ENCODE measurements at places on chromosomes 1 and 21.

- DNase-seq = no peak
Observed at GRCh38 chr1:28278763-28279162, 19.4 kb downstream of the SESN2 start.

- DNase-seq = peak; percentile 97
Observed at GRCh38 chr1:36450270-36450918, at the start of gene OSCP1. OSCP1 (minus strand) TSS chr1:36450451; CDS start chr1:36450369, 82 bp downstream.

DNA sequence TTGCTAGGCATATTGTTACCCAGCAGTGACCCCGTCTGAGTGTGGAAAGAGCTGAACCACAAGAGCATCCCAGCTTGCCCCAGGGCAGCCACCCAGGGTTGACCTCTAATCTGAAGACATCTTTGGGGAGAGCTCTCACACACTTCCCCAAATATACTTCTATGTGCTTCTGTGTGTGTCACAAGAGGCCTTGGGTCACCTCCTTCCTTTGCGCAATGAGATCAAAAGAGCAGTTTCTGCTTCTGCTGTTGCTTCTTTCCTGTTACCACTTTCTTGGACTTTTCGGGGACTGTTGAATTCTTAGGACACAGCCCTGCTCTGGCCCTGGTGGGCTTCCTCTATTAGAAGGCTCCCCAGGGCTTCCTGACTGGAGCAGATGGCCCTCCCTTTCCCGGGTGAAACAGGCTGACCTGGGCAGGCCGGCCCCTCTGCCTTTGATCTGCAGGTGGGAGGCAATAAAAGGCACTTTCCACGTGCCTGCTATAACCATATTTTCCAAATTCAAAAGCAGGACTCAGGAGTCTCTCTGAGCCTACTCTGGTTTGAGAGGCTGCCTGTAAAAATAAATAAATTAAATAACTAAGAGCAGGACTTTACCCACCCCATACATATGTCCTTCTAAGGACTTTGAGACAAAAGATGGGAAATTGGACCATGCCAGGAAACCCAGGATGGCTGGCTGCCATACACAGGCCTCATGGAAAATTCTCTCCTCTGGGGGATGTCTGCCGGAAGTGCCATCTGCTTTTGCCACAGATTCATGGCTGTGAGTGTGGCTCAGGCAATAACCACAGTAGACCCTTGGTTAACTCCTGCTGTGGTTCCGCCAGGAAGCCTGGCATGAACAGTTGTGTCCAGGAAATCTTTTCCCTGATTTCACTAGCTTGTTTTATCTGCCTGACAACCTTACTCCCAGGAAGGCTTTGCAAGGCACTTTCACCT, 28.3 kb upstream of the RCSD1 start:
- no peak for DNase-seq

- DNase-seq = peak; percentile 8
Observed at GRCh38 chr1:200180821-200181220, 153.3 kb downstream of the NR5A2 start.

GRCh38 chr1:183842795-183843144, 37.9 kb downstream of the RGL1 start:
- DNase-seq = no peak

DNA sequence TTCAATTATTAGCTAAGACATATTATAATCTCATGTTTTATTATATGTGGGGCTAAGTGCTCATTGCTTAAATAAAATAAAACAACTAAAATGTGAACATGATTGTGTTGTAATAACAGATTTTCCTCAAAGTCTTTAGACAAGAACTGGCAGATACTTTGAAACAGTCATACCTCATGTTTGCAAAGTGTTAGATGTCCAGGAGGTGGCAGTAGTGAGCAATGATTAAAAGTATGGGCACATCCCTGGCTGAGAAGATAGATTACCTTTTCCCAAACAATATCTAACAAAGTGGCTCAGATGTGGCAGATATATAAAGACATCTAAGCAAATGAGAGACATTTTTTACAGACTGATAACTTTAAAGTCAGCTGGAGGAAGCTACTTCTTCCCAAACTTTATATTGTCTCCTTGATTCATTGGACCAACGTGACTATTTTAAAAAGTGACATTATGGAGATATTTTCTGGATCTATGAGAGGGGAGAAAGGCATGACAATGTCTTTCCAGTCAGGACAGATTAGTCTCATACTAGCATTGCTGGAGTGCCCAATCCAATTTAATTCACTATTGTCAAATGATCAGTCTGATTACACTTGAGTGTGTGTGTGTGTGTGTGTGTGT, 269.8 kb downstream of the S1PR1 start:
- peak; percentile 29 for DNase-seq

- DNase-seq = peak; percentile 91
Observed at GRCh38 chr1:37478451-37478881, 4.1 kb downstream of the ZC3H12A start.

GRCh38 chr1:4121834-4122512, 221.9 kb upstream of the C1orf174 start:
- DNase-seq = no peak

- no peak for DNase-seq
Observed at GRCh38 chr1:86504137-86504479, 35.4 kb downstream of the CLCA1 start.

DNA sequence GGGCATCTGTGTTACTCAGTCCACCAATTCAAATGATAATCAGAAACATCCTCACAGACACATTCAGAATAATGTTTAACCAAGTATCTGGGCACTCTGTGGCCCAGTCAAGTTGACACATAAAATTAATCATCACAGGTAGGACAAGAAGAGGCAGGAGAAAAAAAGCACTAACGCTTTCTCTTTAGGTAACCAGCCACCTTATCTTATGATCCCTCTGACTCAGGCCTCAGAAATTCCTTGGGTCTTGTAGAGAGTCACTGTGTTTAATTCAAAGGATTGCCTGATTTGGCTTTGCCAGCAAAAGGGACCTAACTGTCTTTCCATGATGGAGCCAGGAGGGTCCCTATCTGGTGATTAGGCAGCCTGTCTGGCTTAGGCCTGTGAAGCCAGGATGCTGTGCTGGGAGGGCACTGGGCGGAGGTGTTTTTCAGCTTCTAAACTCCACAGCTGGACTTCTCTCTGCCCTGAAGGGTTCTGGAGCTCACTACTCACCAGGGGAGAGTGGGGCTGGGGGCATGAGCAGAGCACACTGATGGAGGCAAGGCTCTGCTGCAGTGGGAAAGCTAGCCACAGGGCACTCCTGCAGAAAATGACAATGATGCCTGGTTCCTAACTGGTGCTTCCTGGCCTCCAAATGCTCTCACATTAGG, 36.4 kb upstream of the STUM start:
- DNase-seq = no peak

- peak; percentile 59 for DNase-seq
Observed at GRCh38 chr1:195717651-195718050, 890.6 kb downstream of the KCNT2 start.

DNA sequence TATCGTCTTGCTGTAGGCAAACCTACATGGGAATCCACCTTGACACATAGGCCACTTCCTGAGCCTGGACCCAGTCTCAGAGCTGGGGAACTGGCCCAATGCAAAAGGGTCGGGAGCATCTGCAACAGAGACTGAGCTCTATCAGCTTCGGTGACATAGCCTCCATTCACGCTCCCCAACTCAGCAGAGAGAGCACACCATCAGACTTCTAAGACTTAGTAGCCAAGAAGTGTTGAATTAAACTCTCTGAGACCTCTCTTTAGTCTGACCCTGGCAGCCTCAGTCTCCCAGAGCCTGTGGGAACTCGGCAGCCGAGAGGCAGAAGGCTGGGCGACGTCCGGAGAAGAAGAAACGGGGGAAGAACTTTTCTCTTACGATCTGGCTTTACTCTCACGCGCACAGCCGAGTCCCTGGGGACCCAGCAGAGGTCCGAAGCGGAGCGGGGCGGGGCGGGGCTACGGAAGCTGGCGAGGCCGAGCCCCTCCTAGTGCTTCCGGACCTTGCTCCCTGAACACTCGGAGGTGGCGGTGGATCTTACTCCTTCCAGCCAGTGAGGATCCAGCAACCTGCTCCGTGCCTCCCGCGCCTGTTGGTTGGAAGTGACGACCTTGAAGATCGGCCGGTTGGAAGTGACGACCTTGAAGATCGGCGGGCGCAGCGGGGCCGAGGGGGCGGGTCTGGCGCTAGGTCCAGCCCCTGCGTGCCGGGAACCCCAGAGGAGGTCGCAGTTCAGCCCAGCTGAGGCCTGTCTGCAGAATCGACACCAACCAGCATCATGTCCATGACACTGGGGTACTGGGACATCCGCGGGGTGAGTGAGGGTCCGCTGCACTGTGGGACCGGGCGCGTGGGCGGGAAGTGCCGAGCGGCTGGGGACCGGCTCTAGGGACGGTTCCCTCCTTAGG, at the start of gene GSTM4:
Gene GSTM4, plus strand, starts transcription at position 485 of the 905 bp plus-strand sequence. Its CDS starts 291 bp downstream, at position 776.
- peak; percentile 74 for DNase-seq

DNA sequence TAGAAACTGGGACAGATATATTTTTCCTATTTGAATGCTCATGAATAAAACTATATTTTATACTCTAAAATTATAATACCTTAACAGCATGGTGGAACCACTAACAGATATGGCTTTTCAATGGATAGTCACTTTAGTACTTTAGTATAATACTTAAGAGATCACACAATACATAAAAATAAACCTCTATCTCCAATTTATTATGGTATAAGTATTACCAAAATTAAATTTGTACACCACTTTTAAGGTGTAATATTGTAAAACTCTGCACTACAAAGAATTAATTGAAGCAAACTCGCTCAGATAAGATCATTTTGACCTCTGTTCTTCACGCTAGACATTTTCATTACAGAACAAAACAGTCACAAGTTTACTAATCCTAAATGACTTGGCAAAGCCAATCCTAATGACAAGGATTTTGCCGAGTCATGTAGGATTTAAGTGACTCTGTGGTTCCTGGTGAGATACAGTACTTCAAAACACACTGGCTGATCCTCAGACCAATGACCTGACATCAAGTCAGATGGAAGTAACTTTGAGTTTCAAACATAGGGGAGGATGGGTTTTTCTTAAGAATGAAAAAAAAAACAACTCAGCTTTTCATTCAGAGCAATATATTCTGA, 200.6 kb downstream of the SMYD3 start:
- DNase-seq = no peak

- no peak for DNase-seq
Observed at GRCh38 chr1:78184460-78185072, 138.8 kb downstream of the GIPC2 start.

GRCh38 chr1:113983391-113983790, 4.1 kb downstream of the OLFML3 start:
- no peak for DNase-seq

DNA sequence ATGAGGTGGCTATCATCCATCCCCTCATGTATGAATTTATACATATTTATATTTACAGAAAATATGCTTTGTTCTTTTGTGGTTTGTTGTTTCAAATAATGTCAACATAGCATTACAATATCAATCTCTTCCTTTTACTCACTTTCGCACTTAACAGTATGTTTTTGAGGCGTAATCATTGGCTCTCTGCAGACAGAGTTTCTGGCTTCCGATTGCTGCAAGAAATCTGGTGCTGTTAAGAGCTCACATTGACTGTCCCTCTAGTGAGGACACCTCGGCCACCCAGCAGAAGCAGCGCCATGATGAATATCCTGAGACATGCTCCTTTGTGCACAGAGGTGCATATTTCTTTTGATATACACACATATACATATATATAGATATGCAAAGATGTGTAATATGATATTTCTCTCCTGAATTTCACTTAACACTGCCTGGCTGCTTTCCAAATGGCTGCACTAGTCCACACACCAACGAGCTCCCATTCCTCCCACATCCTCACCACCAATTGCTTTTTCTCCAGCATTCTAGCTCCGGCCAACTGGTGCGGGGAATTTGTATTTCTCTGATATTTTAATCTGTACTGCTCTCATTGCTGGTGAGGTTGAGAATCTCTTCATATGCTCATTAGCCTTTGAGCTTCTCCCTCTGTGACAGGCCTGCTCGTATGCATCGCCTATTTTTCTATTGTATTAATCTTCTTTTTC, 248.4 kb downstream of the SIPA1L2 start:
- no peak for DNase-seq

DNA sequence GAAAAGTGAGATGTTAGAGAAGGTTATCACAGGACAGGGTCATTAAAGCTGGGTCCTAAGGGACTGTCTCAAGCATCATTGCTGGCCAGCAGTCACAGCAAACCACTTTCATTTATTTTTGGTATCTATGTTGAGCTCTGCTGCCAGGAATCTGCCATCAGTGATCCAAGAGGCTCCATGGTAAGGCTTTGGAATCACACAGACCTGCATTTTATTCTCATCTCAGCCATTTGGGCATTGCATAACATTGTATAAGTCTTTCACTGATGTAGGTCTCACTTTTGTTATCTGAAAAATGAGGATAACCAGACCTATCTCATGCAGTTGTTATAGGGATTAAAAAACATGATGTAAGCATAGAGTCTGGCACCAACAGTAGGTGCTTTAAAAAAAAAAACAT, 77.5 kb downstream of the OMA1 start:
- DNase-seq = no peak

DNA sequence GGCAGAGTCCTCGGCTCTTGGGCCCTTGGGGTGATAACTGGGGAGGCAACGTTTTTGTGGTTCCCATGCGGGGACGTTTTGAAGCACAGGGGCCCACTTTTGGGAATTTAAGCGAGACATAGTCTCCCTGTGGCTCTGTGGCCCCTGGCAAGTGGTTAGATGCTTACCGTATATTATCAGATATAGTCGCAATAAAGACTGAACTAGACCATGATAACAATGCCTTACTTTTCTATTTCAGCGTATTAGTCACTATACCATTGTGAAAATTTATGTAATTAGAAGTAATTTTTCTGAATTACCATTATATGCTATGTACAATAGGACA, 538 bp upstream of the RCAN1 start:
- no peak for DNase-seq

DNA sequence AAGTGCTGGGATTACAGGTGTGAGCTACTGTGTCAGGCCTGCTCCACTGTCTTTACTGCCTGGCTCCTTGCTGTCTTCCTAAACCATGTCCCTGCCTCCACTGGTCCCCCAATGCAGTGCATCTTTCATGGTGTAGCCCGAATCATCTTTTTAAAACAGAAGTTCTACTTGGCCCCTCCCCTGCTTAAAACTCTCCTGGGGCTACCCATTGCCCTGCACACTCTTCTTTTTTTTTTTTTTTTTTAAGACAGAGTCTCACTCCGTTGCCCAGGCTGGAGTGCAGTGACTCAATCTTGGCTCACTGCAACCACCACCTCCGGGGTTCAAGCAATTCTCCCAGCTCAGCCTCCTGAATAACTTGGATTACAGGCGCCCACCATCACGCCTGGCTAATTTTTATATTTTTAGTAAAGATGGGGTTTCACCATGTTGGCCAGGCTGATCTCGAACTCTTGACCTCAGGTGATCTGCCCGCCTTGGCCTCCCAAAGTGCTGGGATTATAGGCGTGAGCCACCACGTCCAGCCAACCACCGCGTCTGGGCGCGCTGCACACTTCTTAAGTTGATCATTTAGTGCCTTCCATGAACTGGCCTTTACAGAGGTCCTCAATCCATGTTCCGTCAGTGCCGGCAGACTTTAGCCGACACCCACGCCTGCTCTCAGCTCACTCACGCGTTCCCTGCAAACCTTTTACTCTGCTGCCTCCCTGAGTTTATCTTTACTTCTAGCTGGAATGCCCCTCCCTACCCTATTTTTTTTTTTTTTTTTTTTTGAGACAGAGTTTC, 2.4 kb downstream of the FCN3 start:
- DNase-seq = no peak

Measured in RKO (cell line).